ENCODE measurements at places on chromosomes 16 and 17.

GRCh38 chr17:4796552-4796920, 572 bp downstream of the PSMB6 start:
- no peak for DNase-seq

DNA sequence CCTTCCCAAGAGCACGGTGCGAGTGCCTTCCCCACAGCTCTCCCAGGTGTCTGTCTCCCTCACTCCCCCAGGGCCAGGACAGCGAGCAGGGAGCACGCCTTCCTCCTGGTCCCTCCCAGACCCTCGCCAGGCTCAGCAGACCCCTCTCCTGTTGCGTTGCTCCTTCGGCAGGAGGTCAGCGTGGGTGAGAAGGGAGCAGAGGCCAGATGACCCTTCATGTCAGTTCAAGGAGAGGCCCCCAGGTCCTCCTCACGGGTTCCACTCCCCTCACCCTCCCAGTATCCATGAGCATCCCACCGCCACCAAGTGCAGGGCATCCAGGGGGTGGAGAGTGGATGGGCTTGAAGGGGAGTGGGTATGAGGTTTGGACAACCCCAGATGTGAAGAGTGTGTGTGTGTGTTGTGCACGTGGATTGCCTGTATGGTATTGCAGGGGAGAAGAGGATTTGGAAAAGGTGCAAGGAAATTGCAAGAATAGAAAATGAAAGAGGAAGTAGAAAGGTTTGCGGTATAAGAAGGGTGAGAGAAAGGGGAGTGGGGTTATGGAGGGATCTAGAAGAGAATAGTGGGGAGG, 17.7 kb downstream of the SGCA start:
- no peak for DNase-seq

DNA sequence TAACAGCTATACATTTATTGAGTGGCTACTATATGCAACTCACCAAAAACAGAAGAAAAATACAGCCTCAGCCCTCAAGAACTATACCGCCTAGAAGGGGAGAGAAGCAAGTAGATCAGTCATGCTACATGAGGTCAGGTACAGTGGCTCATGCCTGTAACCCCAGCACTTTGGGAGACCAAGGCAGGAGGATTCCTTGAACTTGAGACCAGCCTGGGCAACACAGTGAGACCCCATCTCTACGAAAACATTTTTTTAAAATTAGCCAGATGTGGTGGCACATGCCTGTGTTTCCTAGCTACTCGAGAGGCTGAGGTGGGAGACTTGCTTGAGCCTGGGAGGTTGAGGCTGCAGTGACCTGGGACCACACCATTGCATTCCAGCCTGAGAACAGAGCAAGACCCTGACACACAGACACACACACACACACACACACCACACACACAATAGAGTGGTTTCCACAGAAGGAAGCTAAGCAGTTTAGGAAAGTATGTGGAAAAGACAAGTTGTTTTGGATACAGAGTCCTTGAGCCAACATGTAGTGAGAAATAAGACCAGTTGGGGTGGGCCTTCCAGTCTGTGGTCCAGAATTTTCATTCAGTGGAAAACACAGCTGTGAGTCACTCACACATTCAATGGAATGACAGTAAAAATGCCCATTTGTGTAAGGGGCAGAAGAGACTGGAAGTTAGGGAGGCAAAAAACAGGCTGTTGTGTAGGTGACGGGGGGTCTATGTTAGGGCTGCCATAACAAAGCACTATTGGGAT, 10.7 kb upstream of the SNTB2 start:
- DNase-seq = no peak

DNA sequence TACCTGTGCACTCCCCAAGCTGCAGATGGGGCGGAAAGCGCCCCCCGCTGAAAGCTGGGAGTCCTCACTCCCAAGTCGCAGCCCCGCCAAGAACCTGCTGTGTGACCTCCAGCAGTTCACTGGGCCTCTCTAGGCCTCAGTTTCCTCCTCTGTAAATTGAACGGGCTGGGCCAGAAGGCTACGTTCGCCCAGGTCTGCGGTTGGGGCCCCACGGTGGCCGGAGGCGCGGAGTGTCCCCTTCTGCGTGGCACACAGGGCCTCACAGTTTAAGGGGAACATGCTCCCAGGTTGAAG, 628 bp downstream of the GALK1 start:
- DNase-seq = no peak

DNA sequence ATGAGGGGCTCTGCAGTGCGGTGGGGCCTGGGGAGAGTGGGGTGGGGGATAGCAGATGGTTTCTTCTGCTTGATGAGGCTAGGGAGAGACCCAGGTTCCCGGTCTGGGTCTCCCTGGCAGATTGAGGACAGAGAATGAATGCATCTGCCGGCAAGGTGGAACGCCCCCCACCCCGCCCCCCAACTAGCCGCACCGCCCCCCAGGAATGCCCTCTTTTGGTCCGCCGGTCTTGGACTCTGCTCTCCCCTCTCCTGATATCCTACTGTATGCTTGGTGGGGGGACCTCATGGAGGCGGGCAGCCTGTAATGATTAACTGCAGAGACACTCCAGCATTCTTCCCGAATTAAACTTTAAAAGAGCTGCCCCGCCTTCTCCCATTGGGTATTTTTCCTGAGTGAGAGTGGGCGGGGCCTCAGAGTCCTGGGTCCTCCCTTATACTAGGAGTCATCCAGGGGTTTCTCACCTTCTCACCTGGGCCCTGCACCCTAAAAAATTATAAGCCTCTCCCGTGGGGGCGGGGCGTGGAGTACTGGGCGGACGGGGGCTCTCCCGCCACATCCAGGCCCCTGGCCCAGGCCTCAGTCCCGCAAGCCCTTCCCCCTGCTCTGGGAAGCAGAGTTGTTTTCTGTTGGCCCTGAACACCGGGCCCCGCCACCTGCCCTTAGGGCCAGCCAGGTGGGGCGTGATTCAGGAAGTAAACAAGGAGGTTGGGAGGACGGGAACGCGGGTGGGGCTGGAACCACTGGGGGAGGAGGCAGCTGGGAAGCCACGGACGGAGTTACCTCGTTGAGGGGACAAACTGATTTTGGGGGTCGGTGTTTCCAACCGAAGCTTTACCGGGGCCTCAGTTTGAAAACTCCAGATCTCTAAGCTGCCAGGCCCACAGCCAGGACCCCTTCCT, 1.5 kb downstream of the GRB7 start:
- DNase-seq = peak; percentile 86

GRCh38 chr17:76272541-76273444, 7.6 kb downstream of the UBALD2 start:
- DNase-seq = no peak

- DNase-seq = no peak
Observed at GRCh38 chr17:28880572-28880945, 17.0 kb downstream of the FLOT2 start.

GRCh38 chr17:41065829-41066624, at the start of gene KRTAP2-4:
KRTAP2-4 (minus strand) TSS chr17:41065879; CDS start chr17:41065845, 34 bp downstream.
- no peak for DNase-seq

GRCh38 chr17:45020354-45021138, 30.9 kb downstream of the DCAKD start:
- no peak for DNase-seq

GRCh38 chr17:70886648-70887047, 717.3 kb downstream of the KCNJ2 start:
- DNase-seq = no peak

- DNase-seq = no peak
Observed at GRCh38 chr16:28526201-28527099, 12.3 kb downstream of the NUPR1 start.

- no peak for DNase-seq
Observed at GRCh38 chr16:53901408-53901807, 197.5 kb downstream of the FTO start.

DNA sequence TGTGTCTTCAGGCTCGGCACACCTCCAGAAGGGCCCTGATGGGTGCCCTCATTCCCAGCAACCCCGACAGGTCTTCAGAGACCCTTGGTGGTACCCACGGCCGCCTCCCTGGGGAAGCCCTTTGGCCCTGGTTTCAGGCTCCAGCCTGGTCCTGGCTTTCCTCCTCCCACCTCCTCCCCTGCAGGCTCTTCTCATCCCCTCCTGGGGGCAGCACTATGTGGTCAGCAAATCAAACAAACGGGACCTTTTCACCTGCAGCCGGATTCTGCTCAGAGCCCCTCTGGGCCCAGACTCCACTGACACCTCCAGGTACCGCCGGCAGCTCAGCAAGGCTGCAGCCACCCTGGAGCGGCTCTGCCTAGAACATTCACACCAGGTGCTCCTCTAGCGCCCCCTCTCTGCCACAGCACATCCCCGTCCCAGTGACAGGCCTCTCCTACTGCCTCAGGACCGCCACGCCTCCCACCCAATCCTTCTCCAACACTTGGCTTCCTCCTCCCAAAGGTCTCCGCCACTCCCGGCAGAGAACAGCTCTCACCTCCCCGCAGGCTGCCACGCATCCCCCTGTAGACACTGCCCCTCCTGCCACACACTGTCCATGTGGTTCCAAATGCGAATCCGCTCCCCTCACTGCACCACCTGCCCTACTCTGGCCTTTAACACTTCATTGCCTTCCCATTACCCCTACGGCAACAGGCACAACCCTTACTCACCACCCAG, 12.0 kb downstream of the CORO7 start:
- no peak for DNase-seq

GRCh38 chr17:42387661-42388380, 421 bp downstream of the STAT3 start:
- DNase-seq = peak; percentile 23

- DNase-seq = peak; percentile 86
Observed at GRCh38 chr16:89873109-89873971, at the start of gene TCF25. TCF25 (plus strand) TSS chr16:89873592; CDS start chr16:89873668, 76 bp downstream.

DNA sequence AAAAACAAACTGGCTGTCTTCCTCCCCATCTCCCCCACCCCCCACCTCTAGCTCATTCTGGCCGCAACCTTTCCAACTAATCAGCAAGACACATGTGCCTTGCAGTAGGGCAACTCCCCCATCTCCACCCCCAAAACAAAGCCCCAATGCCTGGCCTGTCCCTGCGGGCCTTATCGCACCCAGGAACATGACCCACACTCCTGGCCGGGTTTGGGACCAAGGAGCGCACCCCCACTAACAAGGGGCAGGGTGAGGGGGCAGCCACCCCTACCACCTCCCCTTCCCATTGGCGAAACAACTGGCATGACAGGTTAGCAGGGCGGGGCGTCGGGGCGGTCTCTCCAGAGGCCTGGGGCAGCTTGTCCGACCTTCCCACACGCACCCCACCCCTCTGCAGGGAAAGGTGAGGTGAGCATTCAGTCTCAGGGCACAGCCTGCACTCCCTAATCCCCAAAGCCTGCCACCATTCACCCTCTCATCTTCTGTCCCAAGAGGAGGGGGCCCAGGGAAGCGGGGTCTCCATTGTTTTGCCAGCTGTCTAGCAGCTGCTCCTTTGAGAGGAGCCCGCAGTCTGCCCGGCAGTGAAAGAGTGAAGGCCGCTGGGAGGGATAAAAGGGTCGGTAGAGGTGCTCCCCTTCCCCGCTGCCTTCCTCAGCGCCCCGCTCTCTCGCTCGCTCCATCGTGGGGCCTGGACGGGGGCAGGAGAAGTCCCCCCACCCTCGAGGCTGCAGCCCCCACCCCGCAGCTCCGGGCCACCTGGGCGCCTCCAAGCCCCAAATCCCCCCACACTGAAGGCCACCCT, 765 bp downstream of the MYO18A start:
- DNase-seq = no peak

DNA sequence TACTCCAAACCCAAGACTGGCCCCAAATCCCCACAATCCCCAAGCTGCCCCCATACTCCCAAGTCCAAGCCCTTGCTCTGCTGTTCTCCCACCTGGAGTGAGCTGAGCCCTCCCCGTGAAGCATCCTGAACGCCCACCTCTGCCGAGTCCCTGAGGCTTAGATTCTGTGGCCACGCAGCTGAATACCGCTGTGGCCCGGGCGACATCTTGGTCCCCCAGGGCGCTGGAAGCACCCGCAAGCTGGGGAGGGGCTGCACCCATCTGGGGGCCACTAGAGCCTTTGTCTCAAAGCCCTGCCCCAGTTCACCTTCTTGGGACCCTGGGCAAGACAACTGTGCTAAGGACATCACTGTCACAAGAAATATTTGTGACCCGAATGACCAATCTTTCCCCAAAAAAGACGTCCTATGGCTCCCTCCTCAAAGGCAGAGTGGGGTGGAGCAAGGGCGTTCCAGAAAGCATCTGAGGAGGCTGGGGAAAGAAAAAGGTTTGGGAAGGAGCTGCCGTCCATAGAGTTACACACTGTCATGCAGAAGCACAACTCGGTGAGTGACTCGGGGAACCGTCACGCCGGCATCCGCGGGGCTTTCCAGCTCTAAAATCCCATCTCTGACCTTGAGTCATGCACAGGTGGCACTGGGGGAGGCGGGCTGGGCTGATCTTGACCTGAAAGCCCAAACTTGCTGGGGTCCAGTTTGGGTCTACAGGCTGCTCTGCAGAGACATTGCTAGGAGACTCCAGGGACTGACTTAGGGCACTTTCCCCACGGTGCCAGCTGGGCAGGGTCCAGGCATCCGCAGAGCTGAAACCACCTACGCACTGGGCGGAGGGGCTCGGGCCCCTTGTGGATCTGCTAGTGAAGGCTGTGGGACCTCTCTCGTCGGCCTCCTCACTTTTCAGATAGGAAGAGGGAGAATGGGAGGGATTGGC, 6.6 kb downstream of the PTX4 start:
- DNase-seq = no peak

DNA sequence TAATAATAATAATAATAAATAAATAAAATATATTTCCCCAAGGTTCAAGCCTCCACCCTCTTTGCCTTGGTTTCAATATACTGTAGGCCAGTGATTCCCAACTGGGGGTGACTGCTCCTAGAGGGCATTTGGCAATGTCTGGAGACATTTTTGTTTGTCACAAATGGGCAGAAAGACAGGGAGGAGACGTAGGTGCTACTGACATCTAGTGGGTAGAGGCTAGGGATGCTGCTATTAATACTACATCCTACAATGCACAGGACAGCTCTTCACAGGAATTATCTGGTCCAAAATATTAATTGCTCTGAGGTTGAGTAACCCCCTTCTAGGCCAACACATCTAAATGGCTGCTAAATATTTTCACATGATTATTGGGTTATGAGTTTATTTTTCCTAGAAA, 12.8 kb upstream of the PRR14 start:
- DNase-seq = no peak

DNA sequence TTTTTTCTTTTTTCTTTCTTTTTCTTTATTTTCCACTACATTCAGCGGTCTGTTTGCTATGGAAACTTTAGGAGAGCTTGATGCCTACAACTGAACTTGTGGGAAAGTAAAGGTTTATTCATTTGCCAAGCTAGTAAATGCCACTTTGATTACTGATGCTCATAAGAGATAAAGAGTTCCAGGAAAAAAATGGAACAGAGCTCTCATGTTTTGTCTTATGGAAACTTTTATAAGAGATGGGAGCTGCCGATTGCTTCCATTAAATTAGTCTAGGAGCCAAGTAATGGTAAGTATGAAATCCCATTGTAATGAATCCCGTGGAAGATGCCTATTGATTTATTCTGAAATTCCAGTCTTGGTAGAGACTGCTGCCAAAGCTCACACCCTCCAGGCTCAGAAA, 7.1 kb downstream of the ANKFN1 start:
- DNase-seq = no peak
